Karpas-422 (cell line): ENCODE measurements at places on chromosomes 3 and 15. TPM values are rescaled to one million over a fixed set of nuclear protein-coding genes. Genes with fewer than 3 reads are reported as not detected.

DNA sequence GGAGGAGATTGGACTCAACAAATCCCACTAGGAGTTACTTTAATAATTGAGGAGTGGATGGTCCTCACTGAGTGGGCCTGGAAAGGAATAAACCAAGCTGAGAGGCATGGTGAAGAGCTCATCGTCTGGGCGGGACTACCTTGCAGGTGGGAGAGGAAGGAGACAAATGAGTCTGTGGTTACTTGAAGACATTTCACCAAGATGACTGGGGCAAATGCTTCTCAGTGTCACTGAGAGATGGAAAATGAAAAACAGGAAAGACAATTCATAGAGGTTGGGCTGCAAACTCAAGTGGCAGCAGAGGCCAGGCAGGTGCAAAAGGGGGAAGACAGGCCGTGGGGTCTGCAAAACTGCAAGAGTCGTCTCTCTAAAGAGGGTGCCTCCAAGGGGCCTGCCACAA is 1.5 kb upstream of the ARHGAP31 start:
- peaks cover 6% of the 10 kb centered on the region; the same call in 1 of the 2 replicates for H3K27me3 ChIP-seq
- H3K36me3 ChIP-seq, result no peaks in the 10 kb centered on the region
- H3K4me3 ChIP-seq, result no peak overlapping the region
- no peak overlapping the region for H3K27ac ChIP-seq
- DNase-seq, result no peak

- H3K36me3 ChIP-seq, result no peaks in the 10 kb centered on the region
- no peak overlapping the region for H3K27ac ChIP-seq
- H3K4me1 ChIP-seq, result no peaks in the 10 kb centered on the region
- H3K27me3 ChIP-seq, result no peaks in the 10 kb centered on the region
Measured at GRCh38 chr15:35566991-35567390, 21.0 kb upstream of the DPH6 start.

DNA sequence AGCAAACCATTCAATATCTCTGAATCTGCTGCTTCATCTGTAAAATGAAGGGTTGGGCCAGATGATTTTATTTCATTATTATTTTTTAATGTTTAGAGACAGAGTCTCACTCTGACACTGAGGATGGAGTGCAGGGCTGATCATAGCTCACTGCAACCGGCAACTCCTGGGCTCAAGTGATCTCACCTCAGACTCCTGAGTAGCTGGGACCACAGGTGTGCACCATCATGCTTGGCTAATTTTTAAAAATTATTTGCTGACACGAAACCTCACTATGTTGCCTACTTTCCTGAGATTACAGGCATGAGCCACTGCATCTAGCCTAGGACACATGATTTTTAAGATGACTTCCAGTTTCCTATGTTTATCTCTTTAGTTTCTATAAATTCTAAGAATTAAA is 105.8 kb downstream of the P3H2 start:
- no peak overlapping the region for H3K4me3 ChIP-seq
- no peaks in the 10 kb centered on the region for H3K27me3 ChIP-seq
- H3K36me3 ChIP-seq, result no peaks in the 10 kb centered on the region
- H3K4me1 ChIP-seq, result no peaks in the 10 kb centered on the region

GRCh38 chr15:65924004-65924403 is 54.7 kb downstream of the RAB11A start:
- H3K27ac ChIP-seq, result no peak overlapping the region
- H3K27me3 ChIP-seq, result no peaks in the 10 kb centered on the region
- H3K4me1 ChIP-seq, result peaks cover 30% of the 10 kb centered on the region
- no peak overlapping the region for H3K4me3 ChIP-seq

DNA sequence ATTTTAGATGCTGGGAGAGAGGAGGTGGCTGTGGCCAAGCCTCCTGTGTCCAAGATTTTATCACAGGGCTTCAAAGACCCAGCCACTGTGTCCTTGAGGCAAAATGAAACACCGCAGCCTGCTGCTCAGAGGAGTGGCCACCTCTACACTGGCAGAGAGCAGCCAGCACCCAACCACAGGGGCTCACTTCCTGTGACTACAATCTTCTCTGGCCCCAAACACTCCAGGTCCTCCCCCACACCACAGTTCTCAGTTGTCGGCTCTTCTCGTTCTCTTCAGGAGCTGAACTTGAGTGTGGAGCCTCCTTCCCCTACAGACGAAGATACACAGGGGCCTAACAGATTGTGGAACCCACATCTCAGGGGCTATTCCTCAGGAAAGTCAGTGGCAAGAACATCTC is 45.6 kb downstream of the CDAN1 start:
- no peaks in the 10 kb centered on the region for H3K36me3 ChIP-seq
- no peak for DNase-seq
- no peaks in the 10 kb centered on the region for H3K27me3 ChIP-seq
- no peaks in the 10 kb centered on the region for H3K4me1 ChIP-seq
- no peak overlapping the region for H3K27ac ChIP-seq

DNA sequence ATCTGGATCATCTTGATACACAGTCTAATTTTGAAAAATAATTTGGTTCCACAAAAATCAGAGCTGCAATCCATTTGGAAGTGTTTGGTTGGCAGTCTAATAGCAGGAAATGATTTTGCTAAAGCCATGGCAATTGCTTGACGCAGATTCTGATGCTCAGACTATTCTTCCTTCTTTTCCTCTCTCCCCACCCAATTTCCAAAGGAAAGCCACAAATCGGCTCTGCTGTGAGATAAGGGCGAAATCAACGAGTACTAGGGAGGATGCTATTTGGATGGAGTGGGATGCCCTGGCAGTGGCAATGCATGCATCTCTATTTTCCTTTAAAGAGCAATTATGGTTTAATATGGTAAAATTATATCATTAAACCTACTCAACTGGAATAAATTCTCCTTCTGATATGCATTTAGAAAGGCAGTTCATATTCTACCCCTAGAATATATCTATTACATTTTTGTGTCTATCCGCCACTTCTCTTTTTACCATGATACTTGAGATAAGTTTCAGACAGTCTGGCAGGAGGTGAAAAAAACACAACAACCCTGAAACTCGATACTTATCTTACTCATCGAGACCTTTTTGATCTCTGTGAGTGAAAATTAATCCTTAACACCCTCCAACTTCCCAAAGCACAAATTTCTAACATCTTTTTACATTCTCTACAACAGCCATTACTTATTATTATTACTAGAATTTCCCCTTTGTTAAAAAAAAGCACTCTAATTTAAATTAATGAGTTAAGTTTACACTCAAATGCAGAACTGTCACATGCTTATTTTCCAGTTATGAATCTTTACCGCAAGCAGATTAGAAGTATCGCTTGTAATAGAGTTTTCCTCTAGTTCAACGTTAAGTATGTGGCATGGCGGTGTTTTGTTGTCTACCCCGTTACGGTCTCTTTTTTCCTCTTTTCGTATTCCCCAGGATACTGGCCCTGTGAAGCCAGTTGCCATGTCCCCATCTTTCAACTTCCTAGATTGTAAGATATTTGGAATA is 433.3 kb downstream of the FOXP1 start:
- H3K27ac ChIP-seq, result no peak overlapping the region
- H3K27me3 ChIP-seq, result no peaks in the 10 kb centered on the region
- H3K4me3 ChIP-seq, result no peak overlapping the region
- DNase-seq, result no peak
- H3K36me3 ChIP-seq, result peaks cover 14% of the 10 kb centered on the region; the same call in 1 of the 2 replicates

- H3K4me1 ChIP-seq, result no peaks in the 10 kb centered on the region
- H3K27me3 ChIP-seq, result no peaks in the 10 kb centered on the region
- no peak overlapping the region for H3K4me3 ChIP-seq
- DNase-seq, result no peak
Measured at GRCh38 chr3:152676810-152677379, 158.0 kb upstream of the P2RY1 start.

DNA sequence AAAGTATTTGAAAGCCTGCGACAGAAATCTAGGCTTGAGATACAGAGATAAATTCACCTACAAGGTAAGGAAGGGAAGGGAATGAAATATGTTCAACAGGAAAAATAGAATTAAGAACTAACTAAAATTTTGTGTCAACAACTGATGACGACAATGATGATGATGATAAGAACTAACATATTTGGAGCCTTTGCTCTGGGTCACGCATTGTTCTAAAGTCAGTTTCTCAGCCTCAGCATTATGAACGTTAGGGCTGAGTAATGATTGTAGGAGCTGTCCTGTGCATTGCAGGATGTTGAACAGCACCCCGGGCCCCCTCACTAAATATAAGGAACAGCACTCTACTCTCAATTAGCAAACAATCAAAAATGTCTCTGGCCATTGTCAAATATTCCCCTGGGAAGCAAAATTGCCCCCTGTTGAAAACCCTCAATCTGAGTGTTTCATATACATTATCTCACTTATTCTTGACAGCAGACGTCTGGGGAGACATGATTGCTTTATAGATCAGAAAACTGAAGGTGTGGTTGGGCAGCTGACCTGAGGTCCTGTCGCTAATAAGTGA is 88.5 kb downstream of the ERC2 start:
- no peaks in the 10 kb centered on the region for H3K4me1 ChIP-seq
- H3K27ac ChIP-seq, result no peak overlapping the region
- H3K36me3 ChIP-seq, result no peaks in the 10 kb centered on the region
- H3K4me3 ChIP-seq, result no peak overlapping the region
- H3K27me3 ChIP-seq, result no peaks in the 10 kb centered on the region

GRCh38 chr15:58477170-58477569 is 45.4 kb downstream of the LIPC start:
- H3K27me3 ChIP-seq, result no peaks in the 10 kb centered on the region
- H3K4me3 ChIP-seq, result no peak overlapping the region
- no peaks in the 10 kb centered on the region for H3K4me1 ChIP-seq
- no peaks in the 10 kb centered on the region for H3K36me3 ChIP-seq
- no peak overlapping the region for H3K27ac ChIP-seq
- DNase-seq, result no peak

Gene SLCO2A1
- total RNA-seq, result not detected in 2 replicates

Gene BNIP2
- total RNA-seq, result 83.0 and 93.4 TPM in 2 replicates

Gene FETUB
- total RNA-seq, result not detected in 2 replicates

Gene MAGEL2
- total RNA-seq, result not detected in 2 replicates
